Aorta (tissue), 5 donors: ENCODE measurements at places on chromosomes 2 and 18.

GRCh38 chr2:20186855-20187187, 38.1 kb downstream of the SDC1 start:
- no peaks in the 10 kb centered on the region for H3K4me1 ChIP-seq
- no peak overlapping the region for H3K27ac ChIP-seq
- no peak overlapping the region for H3K4me3 ChIP-seq
- no peak for DNase-seq

- DNase-seq: no peak
- no peaks in the 10 kb centered on the region for H3K36me3 ChIP-seq
- H3K4me3 ChIP-seq: no peak overlapping the region
- H3K4me1 ChIP-seq: no peaks in the 10 kb centered on the region
These were observed 43.8 kb downstream of the XIRP2 start for GRCh38 chr2:166932032-166932431.

GRCh38 chr2:173571021-173571821, 216.5 kb downstream of the CDCA7 start:
- H3K4me1 ChIP-seq: no peaks in the 10 kb centered on the region
- H3K27ac ChIP-seq: no peak overlapping the region
- H3K27me3 ChIP-seq: no peaks in the 10 kb centered on the region

- no peak overlapping the region for H3K27ac ChIP-seq
- no peak overlapping the region for H3K4me3 ChIP-seq
- no peaks in the 10 kb centered on the region for H3K4me1 ChIP-seq
- no peak for DNase-seq
These were observed 1056.7 kb upstream of the FANCL start for GRCh38 chr2:59297816-59298215.

DNA sequence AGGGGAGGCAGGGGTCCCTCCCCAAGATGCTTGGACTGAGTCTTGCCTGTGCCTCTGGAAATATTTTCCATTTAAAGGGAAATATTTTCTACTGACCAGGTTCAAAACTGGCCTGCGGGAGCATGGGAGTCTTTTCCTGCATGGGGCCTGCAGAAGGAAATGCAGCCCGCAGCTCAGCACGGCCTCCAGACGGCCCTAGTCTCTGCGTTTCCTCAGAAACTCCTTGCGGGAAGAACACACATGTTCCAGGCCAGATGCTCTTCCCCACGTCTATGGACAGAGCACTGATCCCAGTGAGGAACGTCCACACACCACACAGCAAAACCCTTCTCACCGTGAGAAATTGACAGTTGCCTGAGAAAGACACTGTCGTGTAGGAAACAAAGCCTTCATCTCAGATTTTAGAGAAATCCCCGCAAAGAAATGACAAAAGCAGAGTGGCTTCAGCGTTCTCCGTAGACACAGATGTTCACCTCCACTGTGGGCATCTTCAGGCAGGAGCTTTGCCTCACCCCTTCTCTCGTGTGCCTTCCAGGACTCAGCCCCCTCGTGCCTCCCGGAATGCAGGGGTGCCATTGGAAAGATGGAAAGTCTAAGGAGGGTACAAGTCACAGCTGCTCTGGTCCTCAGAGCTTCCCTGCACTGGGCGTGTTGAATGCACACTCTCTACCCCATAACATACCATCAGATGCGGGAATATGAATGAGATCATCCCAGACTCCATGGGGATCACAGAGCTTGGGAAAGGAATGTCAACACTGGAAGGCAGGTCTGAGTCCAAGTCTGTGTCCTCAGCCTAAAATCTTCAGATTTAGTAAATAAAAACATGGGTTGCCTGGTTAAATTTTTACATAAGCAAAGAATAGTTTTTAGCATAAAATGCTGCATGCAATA, 438.7 kb upstream of the SALL3 start:
- no peak overlapping the region for H3K27ac ChIP-seq
- H3K4me3 ChIP-seq: no peak overlapping the region
- no peaks in the 10 kb centered on the region for H3K27me3 ChIP-seq
- H3K4me1 ChIP-seq: no peaks in the 10 kb centered on the region

- no peaks in the 10 kb centered on the region for H3K27me3 ChIP-seq
- no peak overlapping the region for H3K27ac ChIP-seq
- no peak for DNase-seq
- H3K4me1 ChIP-seq: no peaks in the 10 kb centered on the region
These were observed 1052.6 kb upstream of the PIK3C3 start for GRCh38 chr18:40902436-40902835.

GRCh38 chr18:48733643-48734253, 194.9 kb downstream of the CTIF start:
- H3K4me3 ChIP-seq: no peak overlapping the region
- H3K27ac ChIP-seq: no peak overlapping the region
- no peaks in the 10 kb centered on the region for H3K4me1 ChIP-seq
- no peaks in the 10 kb centered on the region for H3K36me3 ChIP-seq
- no peaks in the 10 kb centered on the region for H3K27me3 ChIP-seq
- DNase-seq: peak; percentile 51

DNA sequence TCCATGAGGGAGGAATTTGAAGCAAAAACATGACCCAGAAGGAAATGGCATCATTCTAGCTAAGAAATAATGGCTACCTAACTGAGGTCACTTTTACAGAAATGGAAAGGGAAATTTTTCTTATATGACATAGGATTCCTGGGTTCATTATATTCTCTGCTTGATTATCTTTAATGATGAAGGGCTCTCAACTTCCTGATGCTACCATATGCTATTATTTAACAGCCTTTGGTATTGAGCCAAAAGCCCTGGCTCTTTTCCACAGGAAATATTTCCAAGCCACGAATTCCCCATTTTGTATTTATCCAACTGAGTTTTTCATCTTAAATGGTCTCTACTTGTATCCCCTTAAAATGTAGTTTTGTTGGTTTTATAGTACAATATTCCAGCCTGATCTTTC, 63.2 kb upstream of the NPAS2 start:
- no peak overlapping the region for H3K27ac ChIP-seq
- DNase-seq: no peak
- no peaks in the 10 kb centered on the region for H3K27me3 ChIP-seq
- peaks cover 5% of the 10 kb centered on the region for H3K4me1 ChIP-seq
- no peaks in the 10 kb centered on the region for H3K36me3 ChIP-seq
- H3K4me3 ChIP-seq: no peak overlapping the region

DNA sequence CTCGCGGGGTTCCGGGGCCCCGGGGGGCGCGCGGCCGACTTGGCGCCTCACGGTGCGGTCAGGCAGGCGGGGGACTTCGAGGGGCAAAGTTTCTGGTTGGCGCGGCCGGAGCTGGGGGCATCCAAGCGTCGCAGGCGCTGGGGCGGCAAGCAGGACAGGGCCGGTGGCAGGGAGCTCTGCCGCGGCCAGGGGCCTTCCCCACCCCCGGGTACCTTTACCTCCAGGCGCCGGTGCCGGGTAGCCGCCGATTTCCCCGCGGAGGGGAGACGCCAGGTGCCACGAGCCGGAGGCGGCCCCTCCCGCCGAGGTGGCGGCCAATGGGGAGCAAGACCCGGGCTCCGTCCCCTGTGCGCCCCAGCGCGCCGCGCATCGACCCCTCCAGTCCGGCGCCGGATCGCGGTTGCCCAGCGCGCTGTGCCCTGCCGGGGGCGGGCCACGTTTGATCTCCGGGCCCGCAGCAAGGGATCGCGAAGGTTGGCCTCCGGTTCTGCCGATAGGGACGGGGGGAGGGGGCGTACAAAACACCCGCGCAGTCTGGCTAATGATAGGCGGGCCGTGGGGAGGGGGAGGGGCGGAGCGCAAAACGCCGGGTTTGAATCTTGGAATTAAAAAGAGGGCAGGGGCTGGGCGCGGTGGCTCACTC, at the start of gene ST8SIA5:
TSS of gene ST8SIA5 (minus strand) at position 495 of the 643 bp plus-strand sequence. CDS start 545 bp downstream, outside the sequence.
- peak within 1 kb of the TSS; percentile 18 for H3K4me3 ChIP-seq
- no peaks in the 10 kb centered on the region for H3K27me3 ChIP-seq
- no peak within 1 kb of the TSS for H3K27ac ChIP-seq
- no peaks in the 10 kb centered on the region for H3K4me1 ChIP-seq
- no peaks in the 10 kb centered on the region for H3K36me3 ChIP-seq

- no peak overlapping the region for H3K27ac ChIP-seq
- H3K4me1 ChIP-seq: no peaks in the 10 kb centered on the region
- peak; percentile 88 for DNase-seq
- H3K4me3 ChIP-seq: no peak overlapping the region
These were observed 55.9 kb upstream of the CTLA4 start for GRCh38 chr2:203811491-203812221.

- H3K4me1 ChIP-seq: no peaks in the 10 kb centered on the region
- no peaks in the 10 kb centered on the region for H3K36me3 ChIP-seq
- no peak for DNase-seq
- no peak overlapping the region for H3K27ac ChIP-seq
These were observed 9.4 kb upstream of the GBX2 start for GRCh38 chr2:236177604-236177966.

- H3K4me1 ChIP-seq: peaks cover 24% of the 10 kb centered on the region
- no peak overlapping the region for H3K4me3 ChIP-seq
- peak overlapping the region; percentile 14 for H3K27ac ChIP-seq
- no peaks in the 10 kb centered on the region for H3K36me3 ChIP-seq
- no peak for DNase-seq
- H3K27me3 ChIP-seq: no peaks in the 10 kb centered on the region
These were observed 437.9 kb downstream of the TXNL1 start for GRCh38 chr18:56200381-56200911.

DNA sequence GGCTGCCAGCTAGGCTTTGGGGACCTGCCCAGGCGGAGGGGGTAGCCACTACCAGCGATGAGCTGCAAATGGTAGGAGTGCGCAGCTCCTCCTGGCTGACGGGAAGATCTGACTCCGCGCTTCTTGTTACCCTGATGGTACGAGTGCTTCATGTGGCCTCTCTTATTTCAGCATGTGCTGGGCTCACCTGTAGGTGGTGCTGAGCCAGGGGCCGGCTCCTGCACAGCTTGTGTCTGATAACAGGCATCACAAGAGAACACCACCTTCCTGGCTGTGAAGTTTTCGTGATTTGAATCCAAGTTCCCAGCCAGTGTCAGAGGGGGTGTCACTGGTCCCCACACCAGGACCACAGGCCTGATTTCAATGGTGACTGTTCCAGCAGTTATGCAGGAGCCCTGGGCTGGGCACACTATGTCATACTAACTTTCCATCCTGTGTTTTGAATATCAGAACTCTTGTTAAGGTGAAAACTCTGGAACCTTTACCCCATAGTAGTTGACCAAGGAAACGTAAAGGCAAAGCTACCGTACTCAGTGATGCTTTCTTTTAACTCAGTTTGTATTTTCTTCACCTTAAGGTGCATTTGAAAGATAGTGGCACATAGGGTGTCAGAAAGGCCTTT, 28.0 kb downstream of the APCDD1 start:
- DNase-seq: no peak
- H3K4me3 ChIP-seq: no peak overlapping the region
- no peaks in the 10 kb centered on the region for H3K4me1 ChIP-seq

DNA sequence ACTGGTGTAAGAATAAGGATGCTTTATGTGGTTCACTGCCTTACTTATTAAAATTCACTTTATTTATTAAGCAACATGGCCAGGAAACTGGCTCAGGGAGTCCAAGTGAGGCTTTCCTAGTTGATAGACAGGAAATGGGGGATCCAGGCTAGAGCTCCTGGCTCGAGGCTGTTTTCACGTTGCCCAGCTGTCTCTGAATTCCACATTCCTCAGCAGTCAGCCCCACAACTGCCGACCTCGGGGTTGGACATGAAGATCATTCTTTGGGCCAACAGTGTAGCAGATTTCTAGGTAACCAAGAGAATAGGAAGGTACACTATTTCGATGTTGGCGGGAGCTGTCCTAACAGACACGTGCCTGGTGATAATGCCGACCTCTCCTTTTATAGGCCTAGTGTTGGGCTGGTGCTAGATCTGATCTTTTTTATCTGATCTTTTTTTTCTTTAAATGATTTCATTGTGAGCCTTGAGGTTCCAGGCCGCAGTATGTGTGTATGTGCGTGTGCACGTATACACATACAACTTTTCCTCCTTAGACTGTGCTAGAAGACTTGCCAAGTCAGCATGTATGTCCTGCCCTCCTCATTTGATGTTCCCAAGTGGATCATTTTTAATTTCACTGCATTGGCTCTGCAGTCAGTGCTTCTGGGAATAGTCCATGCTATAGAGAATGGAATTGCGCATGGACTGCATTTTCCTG, 103.5 kb downstream of the CABLES1 start:
- no peak for DNase-seq
- no peak overlapping the region for H3K4me3 ChIP-seq
- H3K4me1 ChIP-seq: no peaks in the 10 kb centered on the region

DNA sequence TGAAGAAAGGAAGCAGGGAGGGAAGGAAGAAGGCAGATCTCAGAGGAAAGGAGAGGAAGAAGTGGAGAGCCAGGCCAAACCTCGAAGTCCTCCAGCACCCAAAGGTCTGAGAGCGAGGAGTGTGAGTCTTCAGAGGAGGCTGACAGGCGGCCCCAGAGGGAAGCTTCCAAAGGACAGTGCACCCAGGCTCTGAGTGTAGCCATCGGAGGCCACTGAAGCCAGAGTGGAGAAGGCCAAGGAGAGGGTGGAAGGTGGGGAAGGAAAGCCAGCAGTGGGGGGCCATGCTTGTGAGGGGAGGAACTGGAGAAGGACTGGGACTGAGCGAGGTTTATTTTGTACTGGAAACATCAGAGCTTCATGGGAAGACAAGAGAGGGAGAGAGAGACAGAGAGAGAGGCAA, 6.0 kb downstream of the ATP6V1B1 start:
- H3K27ac ChIP-seq: no peak overlapping the region
- H3K36me3 ChIP-seq: no peaks in the 10 kb centered on the region
- H3K4me1 ChIP-seq: no peaks in the 10 kb centered on the region
- peak; percentile 43 for DNase-seq

- H3K36me3 ChIP-seq: no peaks in the 10 kb centered on the region
- no peak for DNase-seq
- H3K27me3 ChIP-seq: no peaks in the 10 kb centered on the region
- no peaks in the 10 kb centered on the region for H3K4me1 ChIP-seq
- no peak overlapping the region for H3K4me3 ChIP-seq
These were observed 111.9 kb downstream of the EPC2 start for GRCh38 chr2:148756292-148756975.

DNA sequence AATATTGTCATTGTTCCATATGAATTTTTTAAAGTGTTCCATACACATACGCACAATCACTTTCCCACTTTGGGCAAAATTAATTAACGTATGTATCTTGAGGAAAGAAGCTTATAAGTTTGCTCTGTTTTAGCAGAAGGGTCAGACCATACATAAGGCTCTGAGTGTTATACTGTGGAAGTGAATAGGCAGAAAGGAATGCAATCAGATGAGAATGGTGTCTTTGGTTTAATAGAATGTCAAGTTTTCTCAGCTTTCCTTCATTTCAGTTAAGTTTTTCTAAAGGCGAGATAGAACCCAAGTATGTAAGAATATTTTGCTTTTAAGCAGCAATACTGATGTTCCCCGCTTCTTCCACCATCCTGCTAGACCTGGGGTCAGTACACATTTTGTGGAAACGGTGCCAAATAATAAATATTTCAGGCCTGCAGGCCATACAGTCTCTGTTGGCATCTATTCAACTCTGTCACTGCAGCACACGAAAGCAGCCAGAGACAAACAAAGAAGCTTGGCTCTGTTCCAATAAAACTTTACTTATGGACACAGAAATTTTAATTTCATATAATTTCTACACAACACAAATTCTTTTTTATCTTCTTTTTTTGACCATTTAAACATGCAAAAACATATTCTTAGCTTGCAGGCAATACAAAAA, 100.6 kb downstream of the UPP2 start:
- H3K36me3 ChIP-seq: no peaks in the 10 kb centered on the region
- H3K27me3 ChIP-seq: no peaks in the 10 kb centered on the region
- no peak overlapping the region for H3K27ac ChIP-seq
- H3K4me1 ChIP-seq: no peaks in the 10 kb centered on the region
- no peak for DNase-seq

- H3K4me3 ChIP-seq: no peak overlapping the region
- DNase-seq: no peak
- no peaks in the 10 kb centered on the region for H3K4me1 ChIP-seq
- H3K36me3 ChIP-seq: no peaks in the 10 kb centered on the region
- no peak overlapping the region for H3K27ac ChIP-seq
These were observed 244.3 kb downstream of the RNF144A start for GRCh38 chr2:7161501-7161900.

- H3K27me3 ChIP-seq: no peaks in the 10 kb centered on the region
- no peak overlapping the region for H3K27ac ChIP-seq
- no peaks in the 10 kb centered on the region for H3K4me1 ChIP-seq
- no peak overlapping the region for H3K4me3 ChIP-seq
These were observed 132.2 kb downstream of the TDRD15 start for GRCh38 chr2:21256006-21256405.
